ENCODE measurements at places on chromosomes 6 and 20. TPM values are rescaled to one million over a fixed set of nuclear protein-coding genes. Genes with fewer than 3 reads are reported as not detected.

TTK gene
- total RNA-seq = 29.4 TPM

KCNK15 gene
- total RNA-seq = not detected

SYCP2L gene
- not detected for total RNA-seq

DNA sequence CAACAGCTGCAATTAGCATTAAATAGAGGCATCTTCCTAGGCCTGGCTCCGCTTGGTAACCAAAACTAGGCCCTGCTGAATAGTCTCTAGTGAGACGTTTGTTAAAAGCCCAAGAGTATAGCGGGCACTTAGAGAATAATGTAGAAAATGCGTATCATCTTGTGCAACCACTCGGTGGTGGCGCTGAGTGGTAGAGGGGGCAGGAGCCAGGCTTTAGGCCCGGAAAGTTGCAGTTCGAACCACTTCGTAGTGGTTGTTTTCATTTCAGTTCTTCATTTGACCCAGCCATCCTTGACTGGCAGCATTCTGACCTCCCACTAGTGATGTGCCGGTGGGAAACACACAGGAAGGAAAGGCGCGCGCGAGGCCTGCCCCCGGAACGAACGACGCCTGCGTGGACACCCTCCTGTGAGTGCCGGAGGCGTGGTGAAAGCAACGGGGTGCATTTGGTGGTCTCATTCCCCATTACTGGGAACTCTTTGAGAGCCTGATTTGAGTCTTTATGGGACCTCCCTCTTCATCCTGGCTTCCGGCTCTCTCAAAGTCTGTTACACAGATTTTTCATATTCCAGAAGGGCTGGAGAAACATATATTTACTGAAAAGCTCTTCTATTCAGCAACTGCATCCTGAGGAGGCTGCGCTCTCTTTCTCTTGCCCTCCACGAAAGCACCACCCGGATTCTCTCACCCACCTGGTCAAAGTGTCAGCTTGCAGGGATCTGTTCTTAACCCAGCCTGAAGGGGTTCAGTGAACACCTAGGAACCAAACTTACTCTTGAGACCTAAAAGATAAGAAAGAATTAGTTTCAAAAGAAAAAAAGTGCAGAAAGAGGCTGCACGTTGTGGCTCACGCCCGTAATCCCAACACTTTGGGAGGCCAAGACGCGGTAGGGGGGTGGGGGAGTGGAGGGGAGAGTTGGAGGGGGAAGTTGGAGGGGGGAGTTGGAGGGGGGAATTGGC lies 18.2 kb downstream of the GPX5 start:
- no peak for DNase-seq

- DNase-seq = no peak
Measured at GRCh38 chr6:44028789-44029310, 98.4 kb downstream of the MRPL14 start.

DNA sequence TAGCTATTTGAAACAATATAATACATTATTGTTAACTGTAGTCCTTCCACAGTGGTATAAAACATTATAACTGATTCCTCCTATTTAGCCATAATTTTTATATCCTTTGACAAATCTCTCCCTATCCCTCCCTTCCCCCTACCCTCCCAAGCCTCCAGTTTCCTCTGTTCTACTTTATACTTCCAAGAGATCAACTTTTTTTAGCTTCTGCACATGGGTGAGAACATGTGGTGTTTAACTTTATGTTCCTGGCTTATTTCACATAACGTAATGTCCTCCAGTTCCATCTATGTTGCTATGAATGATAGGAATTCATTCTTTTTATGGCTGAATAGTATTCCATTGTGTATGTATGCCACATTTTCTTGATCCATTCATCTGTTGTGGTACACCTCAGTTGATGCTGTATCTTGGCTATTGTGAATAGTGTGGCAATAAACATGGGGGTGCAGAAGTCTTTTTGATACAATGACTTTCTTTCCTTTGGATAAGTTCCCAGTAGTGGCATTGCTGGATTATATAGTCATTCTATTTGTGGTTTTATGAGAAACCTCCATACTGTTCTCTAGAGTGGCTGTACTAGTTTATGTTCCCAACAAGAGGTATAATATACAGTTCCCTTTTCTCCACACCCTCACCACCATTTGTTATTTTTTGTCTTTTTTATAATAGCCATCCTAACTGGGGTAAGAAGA lies 205.0 kb downstream of the KCNQ5 start:
- DNase-seq = no peak

- DNase-seq = no peak
Measured at GRCh38 chr6:40371621-40372020, 215.5 kb downstream of the LRFN2 start.

DNA sequence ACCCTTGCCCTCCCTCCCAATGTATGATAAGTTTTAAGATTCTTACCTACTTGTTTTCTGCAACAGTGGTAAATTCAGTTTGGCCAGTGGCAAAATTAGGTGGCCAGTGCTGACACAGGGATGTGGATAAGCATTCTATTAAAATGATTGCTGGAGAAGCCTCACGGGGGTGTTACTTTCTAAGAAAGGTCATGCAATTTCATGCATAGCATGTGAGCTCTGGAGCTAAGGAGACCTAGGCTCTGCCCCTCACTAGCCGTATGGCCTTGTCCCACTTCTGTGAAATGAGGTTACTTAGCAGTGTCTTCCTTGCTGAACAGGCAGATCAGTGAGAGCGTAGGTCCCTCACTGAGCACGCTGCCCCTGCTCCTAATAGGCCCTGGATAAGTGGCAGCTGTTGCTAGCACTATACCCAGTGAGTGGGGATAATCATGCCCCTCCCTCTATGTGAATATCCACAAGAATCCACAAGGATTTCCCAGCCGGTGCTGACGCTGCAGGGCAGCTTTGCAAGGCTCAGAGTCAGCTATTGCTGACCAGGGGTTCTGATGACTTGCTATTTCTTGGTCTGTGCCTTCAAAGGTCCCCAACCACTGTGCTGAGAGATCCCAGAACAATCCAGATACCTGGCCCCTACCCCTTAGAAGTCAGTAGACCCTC lies 86.5 kb upstream of the MRPS10 start:
- no peak for DNase-seq

- DNase-seq = no peak
Measured at GRCh38 chr6:551405-551804, 105.5 kb downstream of the HUS1B start.

- DNase-seq = no peak
Measured at GRCh38 chr6:80181352-80182081, 75.0 kb downstream of the BCKDHB start.

Measured in GM12878 (cell line).